ENCODE measurements at places on chromosomes 2 and 18.

GRCh38 chr18:12862467-12862866, 21.6 kb downstream of the PTPN2 start:
- no peak for DNase-seq

DNA sequence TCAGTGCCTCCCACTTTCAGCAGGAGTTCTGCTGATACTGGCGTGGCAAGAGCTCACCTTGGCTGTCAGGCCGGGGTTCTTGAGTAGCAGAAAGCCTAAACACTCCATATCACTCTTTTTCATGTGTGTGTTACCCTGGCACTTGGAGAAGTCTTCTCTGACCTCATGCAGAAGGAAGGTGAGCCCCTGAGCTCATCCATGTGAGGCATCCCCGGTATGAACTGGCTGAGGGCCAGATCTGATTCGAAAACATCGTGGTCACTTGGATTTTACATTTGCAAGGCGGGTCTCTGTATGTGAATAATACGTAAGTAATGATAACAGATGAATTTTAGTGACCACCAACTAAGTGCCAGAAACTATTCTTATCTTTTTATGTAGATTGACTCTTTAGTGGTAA, 93.6 kb downstream of the RAPGEF4 start:
- no peak for DNase-seq

- DNase-seq = no peak
Observed at GRCh38 chr2:143529118-143529720, 400.0 kb downstream of the ARHGAP15 start.

DNA sequence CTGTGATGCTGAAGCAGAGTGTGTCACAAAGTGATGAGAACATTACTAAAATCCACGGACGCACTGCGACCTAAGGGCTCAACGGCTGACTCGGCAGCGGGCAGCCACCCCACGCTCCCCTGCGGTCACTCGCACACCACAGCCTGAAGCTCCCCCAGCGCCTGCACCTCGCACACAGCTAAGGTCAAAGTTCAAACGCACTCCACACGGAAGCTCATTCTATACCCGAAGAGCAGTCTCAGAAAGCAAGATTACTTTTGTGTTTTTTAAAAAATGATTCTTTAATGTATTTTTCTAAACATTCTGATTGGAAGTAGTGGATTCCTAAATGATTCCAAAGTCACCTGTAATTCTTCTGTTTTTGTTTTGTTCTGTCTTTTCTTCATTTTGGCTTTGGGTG, 21.7 kb downstream of the ASPRV1 start:
- DNase-seq = no peak

DNA sequence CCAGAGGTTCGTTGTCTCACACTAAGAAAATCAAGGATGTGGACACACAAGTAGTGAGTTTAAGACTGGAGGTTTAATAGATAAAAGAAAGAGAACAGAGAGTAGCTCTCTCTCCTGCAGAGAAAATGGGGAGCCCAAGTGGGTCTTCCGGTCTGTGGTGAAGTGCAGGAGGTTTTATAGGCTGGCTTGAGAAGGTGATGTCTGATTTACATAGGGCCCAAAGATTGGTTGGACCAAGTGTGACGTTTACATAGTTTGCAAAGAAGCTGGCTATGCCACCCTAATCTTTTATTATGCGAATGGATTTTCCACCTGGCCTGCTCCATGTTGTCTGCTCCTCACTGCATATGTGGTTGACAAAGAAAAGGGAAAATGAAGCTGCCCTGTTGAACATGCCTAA, 430.4 kb upstream of the TRIB2 start:
- no peak for DNase-seq

DNA sequence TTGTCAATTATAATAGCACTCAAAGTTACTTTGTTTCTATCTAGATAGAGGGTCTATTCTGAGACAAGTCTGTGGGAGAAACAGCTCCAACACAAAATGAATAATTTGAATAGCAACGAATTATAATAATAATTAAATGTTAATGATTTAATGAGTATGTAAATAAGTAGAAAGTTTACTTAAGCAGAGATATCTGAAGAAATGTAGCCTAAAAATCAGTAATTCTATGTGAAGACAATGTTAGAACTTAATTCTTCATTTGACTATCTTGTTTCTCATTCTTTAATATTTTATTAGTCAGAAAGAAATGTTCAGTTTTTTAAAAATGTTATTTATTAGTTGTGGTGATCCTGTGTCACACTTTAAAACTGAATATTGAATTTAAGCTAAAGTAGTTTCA, 161.2 kb downstream of the PLEKHA3 start:
- DNase-seq = no peak

GRCh38 chr2:5524551-5524950, 167.6 kb upstream of the SOX11 start:
- DNase-seq = no peak

DNA sequence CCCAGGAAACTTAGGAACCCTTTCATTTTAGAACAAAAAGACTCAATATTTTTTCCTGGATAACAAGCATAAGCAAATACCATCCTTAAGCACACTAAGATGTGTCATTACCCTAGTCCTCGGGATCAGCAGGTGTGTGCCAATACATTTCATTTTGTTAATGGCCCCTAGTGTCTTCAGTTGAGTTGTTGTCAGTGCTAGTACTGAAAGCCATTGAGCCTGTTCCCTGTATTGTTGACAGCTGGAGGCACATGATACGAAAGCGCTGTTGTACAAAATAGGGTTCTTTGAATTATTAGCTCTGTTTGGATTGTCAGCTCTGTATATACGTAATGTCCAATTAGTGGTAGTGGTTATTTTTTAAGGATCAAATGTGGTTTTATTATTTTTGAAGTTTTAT, 29.5 kb downstream of the VAPA start:
- no peak for DNase-seq

DNA sequence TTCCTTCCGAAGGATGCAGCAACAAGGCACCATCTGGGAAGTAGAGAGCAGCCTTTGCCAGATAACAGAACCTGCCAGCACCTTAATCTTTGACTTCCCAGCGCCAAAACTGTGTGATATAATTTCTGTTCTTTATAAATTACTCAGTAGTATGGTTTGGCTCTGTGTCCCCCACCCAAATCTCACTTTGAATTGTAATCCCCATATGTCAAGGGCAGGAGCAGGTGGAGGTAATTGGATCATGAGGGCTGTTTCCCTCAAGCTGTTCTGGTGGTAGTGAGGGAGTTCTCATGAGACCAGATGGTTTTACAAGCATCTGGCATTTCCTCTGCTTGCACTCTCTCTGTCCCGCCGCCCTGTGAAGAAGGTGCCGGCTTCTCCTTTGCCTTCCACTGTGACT, 899.9 kb downstream of the TRIB2 start:
- no peak for DNase-seq

- no peak for DNase-seq
Observed at GRCh38 chr2:6354546-6354945, 511.2 kb downstream of the CMPK2 start.

DNA sequence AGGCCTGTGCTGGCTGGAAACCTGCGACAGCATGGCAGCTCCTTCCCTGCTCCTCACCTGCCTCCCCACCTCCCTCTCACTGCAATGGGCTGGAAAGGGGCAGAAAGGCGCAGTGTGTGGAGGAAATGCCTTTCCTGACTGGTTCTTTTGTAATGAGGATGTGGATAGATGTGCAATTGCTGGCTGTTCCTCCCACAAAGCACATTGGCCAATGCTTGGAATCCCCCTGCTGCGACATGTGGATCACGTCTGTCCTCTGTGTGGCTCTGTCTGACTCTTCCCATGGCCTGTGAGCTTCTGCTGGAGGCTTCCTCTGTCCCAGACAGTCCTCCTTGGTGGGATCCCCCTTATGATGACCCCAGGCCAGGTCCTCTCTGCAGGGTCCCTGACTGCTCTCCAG, 172.5 kb downstream of the NCK2 start:
- no peak for DNase-seq

DNA sequence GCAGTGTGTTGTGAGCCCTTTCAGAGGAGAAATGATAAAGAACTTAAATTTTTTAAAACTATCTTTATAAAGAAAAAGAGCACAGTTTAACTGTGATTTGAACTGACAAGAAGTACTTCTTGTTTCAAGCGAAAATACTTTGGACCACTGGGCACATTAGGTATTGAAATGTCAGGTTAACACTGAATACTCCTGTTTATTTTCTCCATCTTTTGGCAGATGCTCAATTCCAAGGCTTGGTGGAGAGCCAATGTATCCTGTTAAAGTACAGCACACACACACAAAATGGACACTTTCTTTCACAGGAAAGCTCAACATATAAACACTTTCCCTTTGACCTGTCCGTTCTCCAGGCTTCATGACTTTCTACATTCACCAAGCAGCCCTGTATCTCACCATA, 32.6 kb upstream of the SP3 start:
- no peak for DNase-seq

Data from activated gamma-delta T cell treated with Interleukin-2 at 50 U/mL for 16 hours (primary cell).